ENCODE measurements at places on chromosomes 11 and 22.

DNA sequence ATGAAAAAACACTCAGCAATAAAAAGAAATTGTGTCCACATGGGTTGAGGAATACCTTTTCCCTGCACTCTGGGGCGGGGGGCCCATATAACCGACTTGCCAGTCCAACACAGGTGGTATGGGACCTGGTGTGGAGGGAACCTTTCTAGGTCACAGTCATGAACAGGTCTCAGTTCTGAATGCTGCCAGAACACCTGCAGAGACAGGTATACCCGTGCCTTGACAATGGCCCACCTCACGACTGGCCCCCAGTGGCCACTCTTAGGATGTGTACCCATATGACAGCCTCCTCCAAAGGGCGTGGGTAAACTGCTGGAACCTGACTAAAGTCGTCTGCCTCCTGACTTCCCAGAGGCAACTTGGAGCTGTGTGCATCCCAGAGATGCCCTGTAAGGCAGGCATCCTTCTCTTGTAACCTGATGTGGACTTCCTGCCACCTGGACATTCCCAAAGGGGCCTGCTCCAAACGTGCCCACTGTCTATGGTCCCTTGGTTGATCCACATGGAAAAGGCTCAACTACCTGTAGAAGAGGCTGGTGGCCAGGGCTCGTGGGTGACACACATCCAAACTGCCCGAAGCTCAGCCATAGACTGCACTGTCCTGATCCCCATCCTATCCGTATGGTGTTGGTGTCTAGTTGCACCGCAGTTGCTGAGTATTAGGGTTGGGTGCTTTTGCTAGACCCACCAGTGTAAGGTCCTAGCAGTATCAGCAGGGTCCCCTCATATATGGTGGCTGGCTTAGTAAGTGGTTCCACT, 859.3 kb downstream of the BRD1 start:
- peak; percentile 56 for DNase-seq
- H3K36me3 ChIP-seq: no peaks in the 10 kb centered on the region
- H3K27me3 ChIP-seq: no peaks in the 10 kb centered on the region
- no peaks in the 10 kb centered on the region for H3K4me1 ChIP-seq
- H3K27ac ChIP-seq: no peak overlapping the region

DNA sequence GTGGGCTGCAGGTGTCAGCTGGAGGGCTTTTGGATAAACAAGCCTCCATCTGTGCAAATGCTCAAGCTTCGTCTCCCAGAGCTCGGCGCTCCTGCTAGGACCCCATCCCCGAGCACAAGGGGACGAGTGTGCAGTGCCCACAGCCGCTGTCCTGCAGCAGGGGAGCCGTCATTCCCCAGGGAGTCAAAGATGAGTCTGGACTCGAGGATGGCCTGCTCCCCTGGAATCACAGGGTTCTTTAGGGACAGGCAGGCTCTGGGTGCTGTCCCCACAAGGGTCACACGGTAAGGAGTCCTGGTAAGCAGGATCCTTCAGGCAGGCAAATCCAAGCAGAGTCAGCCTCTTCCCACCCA, 50.2 kb downstream of the APOL1 start:
- H3K27me3 ChIP-seq: no peaks in the 10 kb centered on the region
- no peak overlapping the region for H3K27ac ChIP-seq
- peaks cover 100% of the 10 kb centered on the region for H3K36me3 ChIP-seq
- no peak for DNase-seq
- H3K4me3 ChIP-seq: no peak overlapping the region

- H3K27ac ChIP-seq: peak overlapping the region; percentile 60
- H3K4me3 ChIP-seq: no peak overlapping the region
- H3K4me1 ChIP-seq: peaks cover 8% of the 10 kb centered on the region
Measured at GRCh38 chr22:37162221-37163095, 12.7 kb upstream of the IL2RB start.

DNA sequence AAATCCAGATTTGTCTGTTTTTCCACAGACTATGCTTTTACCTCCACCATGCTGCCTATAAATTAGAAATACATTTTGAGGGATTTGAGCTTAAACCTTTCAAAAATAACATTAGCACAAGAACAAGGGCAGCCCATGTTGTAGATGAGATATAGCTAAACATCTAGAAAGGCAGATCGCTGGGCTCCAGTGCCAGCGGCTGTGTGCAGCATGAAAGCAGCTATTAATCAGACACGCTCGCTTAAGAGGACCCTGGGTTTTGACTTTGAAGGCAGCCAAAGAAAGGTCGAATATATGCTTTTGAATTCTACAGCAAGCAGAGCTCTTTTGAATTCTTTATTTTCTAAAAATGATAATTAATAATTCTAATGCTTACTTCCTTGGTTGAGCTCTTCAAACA, 684.0 kb downstream of the NELL1 start:
- H3K27ac ChIP-seq: no peak overlapping the region
- no peak overlapping the region for H3K4me3 ChIP-seq
- H3K4me1 ChIP-seq: no peaks in the 10 kb centered on the region
- no peaks in the 10 kb centered on the region for H3K27me3 ChIP-seq

DNA sequence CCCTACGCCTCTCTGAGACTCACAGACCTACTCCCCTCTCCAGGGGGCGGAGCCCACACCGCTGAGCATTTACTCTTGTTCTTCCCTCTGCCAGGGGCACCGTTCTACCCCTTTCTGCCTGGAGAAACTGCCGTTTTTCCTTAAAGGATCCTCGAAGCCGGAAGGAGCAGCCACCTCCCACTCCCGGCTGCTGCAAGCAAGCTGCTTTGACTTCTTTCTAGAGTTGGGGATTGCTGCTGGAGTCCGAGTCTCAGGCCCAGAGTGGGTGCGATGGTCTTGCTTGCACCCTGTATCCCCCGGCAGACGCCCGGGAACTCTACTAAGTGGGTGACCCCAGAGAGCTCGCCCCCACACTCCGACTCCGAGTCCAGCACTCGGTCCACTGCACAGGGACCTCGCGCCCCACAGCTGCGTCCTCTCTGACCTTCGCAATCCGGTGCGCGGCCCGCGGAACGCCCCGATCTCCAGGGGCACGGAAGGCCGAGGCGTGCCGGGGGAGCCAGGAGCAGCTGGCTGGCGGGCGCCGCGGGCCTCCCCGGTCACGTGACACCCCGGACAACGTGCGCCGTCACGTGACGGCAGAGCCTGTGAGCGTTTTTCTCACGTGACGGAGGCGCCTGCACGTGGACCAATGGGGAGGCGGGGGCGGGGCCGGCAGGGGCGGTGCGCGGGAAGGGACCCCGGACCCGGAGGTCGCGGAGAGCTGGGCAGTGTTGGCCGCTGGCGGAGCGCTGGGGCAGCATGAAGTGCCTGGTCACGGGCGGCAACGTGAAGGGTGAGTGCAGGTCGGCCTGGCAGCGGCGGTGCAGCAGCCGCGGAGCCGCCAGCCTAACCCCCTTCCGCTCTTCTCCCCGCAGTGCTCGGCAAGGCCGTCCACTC, at the start of gene RAD9A:
RAD9A (plus strand) TSS at position 683 of the 879 bp plus-strand sequence; CDS start at position 742, 59 bp downstream.
- peak within 1 kb of the TSS; percentile 79 for H3K4me3 ChIP-seq
- no peaks in the 10 kb centered on the region for H3K27me3 ChIP-seq
- H3K4me1 ChIP-seq: peaks cover 15% of the 10 kb centered on the region
- peaks cover 14% of the 10 kb centered on the region for H3K36me3 ChIP-seq

Measured in upper lobe of right lung (tissue), 1 donor.